ENCODE measurements at places on chromosomes 5 and 9.
A peak's percentile ranks its signal among the peaks of the same experiment; 100 is the strongest.

DNA sequence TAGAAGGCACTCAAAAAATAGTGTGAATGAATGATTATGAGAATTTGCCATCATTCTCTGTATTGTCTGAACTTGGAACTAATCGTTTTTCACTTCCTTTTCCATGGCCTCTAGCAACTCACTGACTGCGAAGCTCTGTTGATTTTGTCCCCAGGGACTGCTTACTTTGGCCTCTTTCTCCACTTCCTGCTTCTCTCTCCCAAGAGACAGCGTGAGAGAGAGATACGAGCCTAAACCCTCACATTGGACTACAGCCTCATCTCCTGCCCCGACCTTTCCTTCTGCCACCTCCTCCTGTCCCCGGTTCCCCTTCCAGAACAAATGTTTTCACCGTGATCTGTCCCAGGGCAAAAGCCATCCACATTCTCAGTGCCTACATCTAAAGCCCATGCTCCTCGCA is 300.8 kb upstream of the PANK3 start:
- DNase-seq: no peak

DNA sequence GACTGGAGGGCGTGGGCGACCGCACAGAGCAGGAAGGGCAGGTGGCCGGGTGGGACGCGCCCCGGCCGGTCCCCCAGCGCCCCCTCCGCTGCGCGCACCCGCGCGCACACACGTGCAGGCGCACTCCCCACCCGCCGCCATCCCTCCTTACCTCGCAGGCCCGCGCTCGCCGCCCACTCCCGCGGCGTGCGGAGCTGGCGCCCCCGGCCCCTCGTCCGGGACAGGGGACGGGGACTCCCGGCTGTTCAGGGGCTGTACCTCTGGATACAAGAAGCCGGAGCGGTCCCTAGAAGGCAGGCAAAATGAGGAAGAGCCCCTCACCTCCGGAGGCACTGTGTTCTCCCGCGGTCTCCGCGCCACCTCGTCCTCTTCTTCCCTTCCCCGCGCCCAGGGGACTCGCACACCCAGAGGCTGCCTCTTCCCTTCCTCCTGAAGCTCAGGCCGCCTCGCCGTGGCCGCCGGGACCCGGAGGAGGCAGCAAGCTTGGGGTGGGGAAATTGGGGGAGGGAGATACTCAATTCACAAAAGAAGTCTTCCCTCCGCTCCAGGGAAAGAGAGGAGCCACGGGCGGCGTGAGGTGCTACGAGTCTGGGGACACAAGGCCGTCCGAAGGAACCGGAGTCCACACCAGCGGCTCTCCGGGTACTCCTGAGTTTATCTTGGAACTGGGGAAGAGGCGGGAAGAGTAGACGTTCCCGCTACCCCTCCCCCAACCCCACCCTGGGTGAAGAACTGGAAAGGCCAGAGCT is 1.4 kb upstream of the GABRB2 start:
- DNase-seq: peak; percentile 22

DNA sequence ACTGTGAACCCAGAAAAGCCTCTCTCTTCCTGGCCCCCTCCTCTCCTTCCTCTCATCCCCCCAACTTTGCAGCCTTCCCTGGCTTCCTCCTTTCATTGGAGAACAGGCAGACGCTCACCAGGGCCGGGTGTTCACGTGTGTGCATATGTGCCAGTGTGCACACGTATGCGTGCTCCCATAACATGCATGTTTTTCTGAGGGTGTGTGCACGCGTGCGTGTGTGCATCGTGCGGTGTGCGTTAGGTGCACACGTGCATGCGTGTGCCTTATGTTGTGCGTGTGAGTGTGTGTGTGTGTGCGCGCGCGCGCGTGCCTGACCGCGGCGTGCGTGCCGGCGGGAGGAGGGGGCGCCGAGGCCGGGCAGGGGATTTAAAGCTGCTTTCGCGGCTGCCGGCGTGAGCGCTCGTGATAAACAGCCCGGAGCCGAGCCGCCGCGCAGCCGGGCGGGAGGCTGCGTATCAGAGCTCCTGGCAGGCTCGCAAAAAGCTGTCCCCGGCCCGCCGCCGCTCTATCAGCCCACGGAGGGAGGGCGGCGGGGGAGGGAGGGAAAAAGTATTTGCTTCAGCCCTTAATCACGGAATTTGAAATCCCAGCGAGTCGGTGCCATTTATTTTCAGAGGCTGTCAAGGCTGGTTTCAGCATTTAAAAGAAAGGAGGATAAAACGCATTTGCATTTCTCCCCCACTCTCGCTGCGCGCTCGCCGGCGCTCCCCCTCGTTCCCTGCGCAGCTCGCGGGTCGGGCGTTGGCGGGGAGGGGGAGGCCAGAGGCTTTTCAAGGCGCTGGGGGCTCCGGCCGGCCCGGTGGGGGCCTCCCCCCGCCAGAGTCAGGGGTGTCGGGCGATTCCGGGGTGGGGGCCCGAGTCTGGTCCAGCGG is 183.9 kb downstream of the C9orf50 start:
- DNase-seq: peak; percentile 88

GRCh38 chr5:124234770-124235562 is 511.5 kb downstream of the ZNF608 start:
- no peak for DNase-seq

DNA sequence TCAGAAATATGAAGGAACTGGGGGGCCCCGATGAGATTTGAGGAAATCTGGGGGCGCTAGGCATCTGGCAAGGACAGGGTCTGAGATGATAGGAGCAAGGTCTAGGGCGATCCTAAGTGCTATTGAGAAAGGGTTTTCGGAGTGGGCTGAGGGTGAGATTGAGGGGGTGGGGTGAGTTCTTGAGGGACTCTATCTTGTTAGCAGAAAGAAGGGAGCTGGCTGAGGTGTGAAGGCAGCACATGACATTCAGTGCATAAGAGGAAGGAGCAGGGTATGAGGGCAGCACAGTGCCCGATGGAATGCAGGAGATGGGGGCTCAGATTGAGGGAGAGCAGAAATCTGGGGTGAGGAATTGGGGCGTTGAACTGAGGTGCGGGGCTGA is 640 bp downstream of the TRIM32 start:
- DNase-seq: no peak
